ENCODE measurements at places on chromosomes 3 and 15.
A peak's percentile ranks its signal among the peaks of the same experiment; 100 is the strongest.

- no peak for DNase-seq
Measured at GRCh38 chr3:141739731-141740130, 1.6 kb downstream of the RNF7 start.

DNA sequence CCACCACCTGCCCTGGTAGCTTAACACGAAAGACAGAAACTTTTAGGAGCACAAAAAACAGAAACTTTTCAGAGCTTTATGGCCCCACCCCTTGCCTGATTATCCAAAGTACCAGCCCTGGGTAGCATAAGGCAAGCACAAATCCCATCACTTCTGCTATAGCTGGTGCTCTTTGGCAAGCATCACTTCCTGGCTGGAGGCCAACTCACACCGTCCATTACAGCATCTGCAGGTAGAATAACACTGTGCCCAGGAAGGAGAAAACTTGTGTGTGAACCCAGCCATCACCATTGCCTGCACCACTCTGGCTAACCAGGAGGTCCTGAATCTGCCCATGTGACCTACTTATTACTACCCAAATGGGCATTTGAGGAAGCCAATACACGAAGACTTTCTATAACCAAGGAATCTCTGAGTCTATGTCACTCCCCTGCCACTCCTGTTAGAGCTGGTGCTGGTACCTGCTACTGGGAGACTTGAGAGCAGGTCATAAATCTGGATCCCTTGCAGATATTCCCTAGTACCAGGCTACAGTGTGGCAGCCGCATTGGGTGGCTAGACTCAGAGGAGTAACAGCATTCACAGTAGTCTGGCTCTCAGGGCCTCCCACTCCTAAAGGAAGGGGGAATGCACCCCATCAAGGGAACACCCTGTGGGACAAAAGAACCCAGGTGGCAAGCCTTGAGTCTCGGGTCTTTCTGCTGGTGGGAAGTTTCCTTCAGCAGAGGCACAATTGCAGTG is 73.3 kb upstream of the AKAP13 start:
- DNase-seq, result no peak

DNA sequence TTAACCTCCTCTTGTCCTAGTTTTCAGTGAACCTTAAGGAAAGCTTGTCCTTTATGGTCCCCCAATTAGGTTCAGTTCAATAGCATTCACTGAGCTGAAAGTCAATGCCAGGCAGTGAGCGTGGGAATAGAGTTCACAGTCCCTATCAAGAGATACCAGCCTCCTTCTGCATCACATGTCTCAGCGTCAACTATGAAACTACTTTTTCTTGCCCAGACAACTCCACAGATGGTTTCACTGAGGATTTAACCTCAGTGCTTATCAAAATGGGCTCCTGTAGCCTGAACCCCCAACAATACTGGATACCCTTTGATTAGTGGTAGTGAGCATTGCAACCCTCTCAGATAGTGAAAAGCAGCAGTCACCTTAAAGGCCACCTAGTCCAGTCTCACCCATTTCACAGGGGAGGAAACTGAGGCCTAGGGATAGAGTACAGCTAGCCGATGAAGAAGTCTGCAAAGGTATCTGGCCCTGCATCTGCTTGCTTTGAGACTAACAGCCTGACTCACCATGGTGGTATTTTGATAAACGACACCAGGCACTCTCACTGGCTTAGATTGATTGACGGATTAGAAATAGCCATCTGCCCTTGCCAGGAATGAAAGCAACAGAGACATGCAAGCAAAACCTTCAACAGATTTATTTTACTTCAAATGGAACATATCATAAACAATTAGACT is 1.6 kb upstream of the UBA3 start:
- no peak for DNase-seq

DNA sequence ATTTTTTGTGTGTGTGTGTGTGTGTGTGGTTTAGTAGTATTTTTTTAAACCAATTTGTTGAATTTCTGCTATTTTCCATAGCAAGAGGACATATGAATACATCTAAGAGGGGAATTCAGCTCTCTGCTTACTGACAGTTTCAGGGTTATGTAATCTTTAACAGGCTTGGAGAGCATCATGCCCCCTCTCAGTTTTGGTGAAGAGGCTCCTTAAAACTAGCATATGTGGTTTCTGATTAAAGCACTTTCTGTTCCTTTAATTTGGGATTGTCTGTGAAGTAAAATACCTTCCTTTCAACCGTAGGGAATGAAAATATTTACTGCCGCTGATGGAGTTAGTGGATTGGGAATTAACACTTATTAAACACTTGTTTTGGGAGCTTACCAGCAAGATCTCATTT is 19.4 kb upstream of the NFKBIZ start:
- no peak for DNase-seq

DNA sequence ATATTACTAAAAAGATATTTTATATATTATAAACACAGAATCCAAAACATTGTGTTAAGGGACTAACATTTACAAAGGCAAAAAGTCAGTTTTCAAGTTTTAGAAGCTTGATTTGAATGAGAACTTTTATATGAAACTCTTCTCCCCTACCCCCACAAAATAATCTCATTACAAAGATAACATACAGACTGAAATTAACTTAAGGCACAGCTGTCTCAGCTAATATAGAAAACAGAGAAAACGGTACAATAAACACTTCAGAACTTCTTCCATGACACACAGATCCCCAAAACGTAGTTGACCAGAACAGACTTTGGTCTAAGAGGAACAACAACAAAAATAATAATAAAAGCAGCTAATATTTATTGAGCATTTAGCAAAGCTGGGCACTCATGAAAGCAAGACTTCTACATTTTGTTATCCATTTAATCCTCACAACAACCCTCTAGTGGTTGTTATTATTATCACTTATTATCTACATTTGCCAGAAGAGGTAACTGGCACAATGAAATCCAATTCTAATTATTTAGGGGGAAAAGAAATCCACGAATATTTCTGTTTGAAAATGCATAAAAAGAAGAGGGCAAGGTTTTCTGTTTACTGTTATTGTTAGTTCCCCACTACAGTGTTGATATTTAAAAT is 68.1 kb downstream of the PFN2 start:
- DNase-seq, result no peak

DNA sequence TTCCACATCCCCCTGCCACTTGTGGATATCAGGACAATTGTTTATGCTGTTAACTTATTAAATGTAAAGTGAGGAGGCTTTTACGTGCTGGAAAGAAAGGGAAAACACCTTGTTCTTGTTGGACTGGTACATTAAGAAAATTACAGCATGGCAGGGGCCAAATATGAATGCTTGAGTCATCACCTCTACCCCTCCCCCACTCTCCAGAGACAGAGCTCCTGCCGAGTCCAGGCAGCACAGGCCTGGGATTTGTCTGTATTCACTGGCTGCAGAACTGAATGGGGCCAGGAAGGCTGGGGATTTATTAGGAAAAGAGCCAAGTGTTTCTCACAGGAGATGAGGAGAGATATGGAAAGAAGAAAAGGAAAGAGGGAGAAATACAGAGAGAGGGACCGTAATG is 308.9 kb downstream of the EPHB1 start:
- DNase-seq, result no peak

- DNase-seq, result no peak
Measured at GRCh38 chr3:53229606-53230005, 26.2 kb downstream of the TKT start.

DNA sequence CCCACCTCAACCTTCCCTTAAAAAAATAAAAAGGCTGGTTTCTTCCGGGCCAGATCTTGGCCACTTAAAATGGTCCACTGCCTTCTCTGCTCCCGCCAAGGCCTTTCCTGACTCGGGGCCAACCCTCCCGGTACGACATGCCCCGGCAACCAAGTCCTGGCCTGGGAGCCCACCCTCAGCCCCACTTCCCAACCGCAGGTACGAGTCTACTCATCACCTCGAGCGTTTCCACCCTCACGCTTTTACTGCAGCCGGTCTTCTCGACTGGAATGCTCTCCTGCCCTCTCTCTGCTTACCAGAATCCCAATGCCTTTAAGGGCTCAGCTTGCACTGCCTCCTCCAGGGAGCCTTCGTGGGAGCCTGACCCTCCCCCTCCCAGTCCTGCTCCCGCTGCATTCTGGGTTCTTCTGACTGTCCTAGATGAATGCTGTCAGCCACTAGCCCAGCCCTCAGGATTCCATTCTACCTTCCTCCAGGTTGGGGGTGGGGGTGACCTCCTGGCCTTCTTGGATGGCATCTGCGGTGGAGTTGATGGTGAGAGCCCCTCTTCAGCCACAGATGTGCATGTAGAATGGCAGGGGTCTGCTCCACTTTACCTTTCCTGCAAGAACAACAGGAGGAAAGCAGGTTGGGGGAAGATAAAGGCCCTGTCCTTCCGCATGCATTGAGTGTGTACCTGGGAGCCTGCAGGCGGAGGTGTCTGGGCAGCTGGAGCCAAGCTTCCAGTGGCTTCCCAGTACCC is 1.1 kb upstream of the CSRNP1 start:
- DNase-seq, result no peak

DNA sequence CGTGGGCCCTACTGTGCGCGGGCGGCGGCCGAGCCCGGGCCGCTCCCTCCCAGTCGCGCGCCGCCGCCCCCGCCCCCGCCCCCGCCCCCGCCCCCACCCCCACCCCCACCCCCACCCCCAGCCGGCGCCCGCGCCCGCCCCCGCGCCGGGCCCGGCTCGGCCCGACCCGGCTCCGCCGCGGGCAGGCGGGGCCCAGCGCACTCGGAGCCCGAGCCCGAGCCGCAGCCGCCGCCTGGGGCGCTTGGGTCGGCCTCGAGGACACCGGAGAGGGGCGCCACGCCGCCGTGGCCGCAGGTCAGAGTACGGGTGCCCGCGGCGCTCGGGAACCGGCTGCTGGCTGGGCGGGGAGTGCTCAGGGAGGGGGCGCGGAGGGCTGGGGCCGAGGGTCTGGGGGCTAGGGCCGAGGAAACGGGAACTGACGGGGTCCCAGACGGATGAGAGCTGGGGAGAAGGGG is 1.1 kb upstream of the PPARG start:
- no peak for DNase-seq

DNA sequence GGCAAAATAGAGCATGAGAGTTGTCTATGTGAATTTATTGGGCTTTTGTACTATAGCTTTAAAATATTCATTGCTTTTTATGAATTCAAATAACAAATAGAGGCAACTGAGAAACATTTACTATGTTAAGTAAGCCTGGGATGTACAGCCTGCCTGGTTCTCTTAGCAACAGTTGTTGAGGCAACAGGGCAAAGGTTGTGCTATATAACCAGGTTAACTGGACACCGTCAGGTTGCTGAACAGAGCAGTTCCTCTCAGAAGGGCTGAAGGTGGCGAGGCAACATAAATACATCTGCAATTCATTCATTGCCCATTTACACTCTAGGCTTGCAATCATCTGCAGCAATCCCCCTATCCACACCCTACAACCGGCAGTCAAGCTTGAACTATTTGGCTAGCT is 78.2 kb downstream of the GTF2E1 start:
- no peak for DNase-seq

- DNase-seq, result no peak
Measured at GRCh38 chr15:78178064-78178463, 28.9 kb downstream of the IDH3A start.

DNA sequence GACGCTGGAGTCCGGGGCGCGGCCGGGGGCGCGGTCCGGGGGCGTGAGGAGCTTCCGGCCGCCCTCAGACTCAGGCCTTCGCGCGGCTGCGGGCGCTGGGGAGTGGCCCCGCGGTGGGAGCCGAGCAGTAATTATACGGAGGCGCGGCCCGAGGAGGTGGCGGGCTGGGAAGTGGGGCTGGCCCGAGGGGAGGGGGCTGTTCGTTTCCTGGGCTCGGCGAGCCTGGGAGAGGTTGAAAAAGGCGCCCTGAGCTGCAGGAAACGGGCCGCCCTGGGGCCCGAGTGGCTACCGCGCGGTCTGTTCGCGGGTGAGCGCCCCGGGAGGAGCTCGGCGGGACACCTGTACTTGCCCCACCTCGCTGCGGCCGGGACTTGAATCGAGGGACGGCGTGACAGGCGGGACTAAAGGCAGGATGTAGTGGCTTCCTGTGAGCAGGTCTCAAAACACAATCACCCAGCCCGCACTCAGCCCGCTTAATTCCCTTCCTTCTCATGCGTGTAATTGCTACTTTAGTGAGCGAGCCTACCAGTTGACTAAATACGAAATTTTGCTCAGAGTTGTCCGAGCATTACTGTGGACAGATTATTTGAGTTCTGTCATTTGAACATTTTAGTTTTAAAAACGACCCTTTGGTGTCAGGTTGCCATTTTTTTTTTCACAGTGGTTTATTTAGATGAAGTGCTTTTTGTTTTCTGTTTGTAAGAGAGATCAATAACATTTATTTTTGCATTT is 860 bp downstream of the RASA2 start:
- DNase-seq, result peak; percentile 5

GRCh38 chr15:80070840-80071239 is 11.4 kb downstream of the ZFAND6 start:
- peak; percentile 10 for DNase-seq

All from fibroblast of the conjunctiva (primary cell).